Stimulated activated CD8-positive, alpha-beta memory T cell treated with anti-CD3 and anti-CD28 coated beads, Interleukin-4, amount 100 ng/mL, for 24 hours (primary cell): ENCODE measurements at places on chromosomes 4 and X.

DNA sequence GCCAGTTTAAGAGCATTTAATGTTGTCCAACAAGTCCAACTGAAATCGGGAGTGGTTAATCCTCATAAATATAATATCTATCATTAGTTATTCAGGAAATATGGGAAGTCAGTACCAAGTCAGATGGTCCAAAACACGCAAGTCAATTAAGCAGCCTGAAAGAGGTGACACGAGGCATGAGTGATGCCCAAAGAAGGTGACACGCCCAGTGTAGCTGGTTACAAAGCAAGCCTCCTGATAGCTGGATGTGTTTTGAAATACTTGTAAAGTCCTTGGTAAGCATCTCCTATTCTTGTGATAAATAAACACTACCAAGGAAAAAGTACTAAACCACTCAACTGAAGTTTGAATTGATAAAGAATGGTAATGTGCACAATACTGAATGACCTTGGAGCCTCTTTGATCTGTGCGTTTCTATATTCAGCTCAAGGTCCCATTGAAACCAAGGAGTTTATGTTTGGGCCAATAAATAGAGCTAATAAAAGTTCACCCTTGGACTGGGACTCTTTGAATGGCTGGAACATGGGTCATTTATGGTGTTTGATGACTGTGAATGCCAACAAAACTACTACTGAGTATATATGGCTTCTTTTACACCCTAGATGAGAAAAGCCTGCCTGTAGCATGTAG, 93.2 kb upstream of the KLF3 start:
- no peak for DNase-seq

DNA sequence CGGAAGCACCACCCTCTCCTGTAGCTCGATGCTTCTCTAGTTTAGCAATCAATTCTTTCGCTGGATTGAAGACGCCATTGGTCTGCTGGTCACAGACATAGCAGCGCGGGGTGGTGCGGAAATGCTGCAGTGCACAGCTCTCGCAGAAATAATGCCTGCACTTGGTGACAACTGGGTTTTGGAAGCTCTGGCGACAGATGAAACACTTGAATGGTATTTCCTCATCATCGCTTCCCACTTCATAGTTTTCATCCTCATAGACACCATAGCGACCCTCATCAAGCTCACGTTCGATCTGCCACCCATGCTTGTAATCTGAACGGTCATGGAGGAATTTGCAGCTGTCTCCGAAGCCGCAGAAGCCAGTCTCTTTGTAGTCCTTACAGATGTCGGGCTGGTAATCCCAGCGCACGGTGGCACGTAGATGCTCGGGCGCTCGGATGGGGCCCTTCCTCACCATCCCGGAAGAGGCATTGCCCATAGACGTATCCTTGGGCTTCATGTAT, 854 bp downstream of the RNF113A start:
- DNase-seq = no peak

- no peak for DNase-seq
Measured at GRCh38 chrX:151478058-151478457, 81.1 kb downstream of the VMA21 start.

DNA sequence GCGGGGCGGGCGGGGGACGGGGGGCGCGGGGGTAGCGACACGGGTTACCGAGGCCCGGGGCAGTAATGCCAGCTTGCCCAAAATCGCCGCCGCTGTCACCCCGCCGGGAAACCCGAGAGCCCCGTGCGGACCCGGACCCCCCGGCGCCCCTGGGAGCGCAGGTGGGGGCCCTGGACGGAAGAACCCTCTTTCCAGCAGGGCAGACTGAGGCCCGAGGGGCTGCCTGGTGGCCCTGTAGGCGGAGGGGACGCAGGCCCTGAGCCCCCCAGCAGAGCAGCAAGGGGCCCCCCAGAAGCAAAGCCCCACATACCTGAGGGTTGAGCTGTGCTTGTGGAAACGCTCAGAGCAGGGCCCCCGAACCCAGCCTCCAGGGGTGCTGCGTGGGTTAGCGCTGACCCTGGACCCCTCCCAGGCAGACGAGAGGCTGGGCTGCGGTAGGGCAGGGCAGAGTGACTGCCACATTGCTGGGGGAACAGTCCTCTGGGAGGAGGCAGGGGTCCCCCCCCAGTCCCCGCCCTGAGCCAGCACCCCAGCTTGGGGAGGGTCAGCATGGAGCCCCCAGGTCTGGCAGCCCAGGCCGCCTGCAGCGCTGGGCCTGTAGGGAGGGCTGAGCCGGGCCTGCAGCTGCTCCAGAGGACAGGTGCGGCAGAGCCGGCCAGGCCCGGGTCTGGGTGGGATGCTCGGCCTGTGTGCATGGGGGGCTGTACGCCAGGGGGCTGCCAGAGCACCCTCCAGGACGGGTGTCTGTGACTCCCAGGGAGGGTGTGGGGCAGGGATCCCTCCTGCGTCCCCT, 646 bp downstream of the DOK7 start:
- no peak for DNase-seq

- DNase-seq = no peak
Measured at GRCh38 chr4:2459589-2460349, 9.1 kb upstream of the RNF4 start.

DNA sequence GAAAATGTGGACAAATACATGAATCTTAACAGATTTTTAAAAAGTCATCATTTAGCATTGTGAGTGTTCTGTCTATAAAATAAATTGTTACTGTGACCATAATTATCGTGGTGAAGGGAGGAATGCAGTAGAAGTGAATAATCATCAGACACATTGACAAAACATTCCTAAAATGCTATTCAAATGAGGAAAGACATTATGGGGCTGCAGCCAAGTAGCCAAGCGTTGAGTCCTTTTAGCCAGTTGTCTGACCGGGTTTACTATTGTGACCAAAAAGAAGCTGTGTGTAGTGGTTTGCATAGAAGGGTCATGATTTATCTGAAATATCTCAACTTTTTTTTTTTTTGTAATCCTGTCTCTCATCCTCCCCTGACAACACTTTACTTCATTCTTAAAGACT, 19.5 kb downstream of the WWC2 start:
- no peak for DNase-seq

DNA sequence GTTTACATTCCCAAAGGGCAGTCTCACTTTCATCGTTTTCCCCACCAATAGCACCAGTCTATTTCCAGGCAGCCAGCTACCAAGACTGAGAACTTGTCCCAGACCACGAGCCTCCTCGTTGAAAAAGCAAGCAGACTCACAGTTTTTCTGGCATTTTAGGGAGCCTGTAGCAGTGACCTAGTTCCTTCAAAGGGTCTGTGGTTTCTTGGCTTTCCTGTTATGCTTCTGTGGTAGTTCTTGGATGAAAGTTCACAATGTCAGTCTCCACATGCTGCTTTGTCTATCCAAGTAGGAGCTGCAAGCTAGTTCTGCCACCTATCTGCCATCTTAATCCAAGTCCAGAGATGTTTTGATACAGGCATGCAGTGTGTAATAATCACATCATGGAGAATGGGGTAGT, 151.6 kb upstream of the ZC4H2 start:
- DNase-seq = no peak

- DNase-seq = no peak
Measured at GRCh38 chr4:6500481-6501140, 28.2 kb upstream of the PPP2R2C start.

GRCh38 chr4:15020502-15021286, 18.4 kb downstream of the CPEB2 start:
- no peak for DNase-seq

DNA sequence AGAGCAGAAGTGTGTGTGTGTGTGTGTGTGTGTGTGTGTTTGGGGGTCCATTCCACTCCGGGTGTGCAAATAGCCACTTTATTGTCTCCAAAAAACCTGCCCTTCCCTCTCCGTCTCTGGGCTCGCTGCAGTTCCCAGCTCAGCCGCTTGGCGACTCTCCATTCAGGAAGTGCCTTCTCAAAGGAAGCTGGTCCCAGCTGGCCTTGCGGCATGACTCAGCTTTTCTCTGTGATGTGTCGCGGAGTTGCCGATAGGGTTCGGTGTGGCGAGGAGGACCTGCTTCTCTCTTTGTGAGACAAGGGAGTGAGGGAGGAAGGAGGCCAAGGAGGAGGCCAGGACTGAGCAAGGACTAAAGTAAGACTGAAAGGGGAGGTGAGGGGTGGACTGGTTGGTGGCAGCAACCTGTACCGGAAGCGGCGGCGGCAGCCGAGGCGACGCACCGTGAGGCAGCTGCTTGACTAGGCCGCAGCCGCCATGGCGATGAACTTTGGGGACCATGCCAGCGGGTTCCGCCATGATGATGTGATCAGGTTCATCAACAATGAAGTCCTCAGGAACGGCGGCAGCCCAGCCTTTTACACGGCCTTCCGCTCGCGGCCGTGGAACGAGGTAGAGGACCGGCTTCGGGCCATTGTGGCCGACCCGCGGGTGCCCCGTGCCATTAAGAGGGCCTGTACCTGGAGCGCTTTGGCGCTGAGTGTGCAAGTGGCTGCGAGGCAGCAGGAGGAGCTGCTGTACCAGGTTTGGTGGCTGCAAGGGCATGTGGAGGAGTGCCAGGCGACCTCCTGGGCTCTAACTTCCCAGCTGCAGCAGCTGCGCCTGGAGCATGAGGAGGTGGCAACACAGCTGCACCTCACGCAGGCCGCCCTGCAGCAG, at the start of gene TEX13C:
Gene TEX13C, plus strand, starts transcription at position 226 of the 876 bp plus-strand sequence. Its CDS starts 249 bp downstream, at position 475.
- DNase-seq = no peak

GRCh38 chrX:107102980-107103379, 15.6 kb downstream of the RBM41 start:
- DNase-seq = no peak

DNA sequence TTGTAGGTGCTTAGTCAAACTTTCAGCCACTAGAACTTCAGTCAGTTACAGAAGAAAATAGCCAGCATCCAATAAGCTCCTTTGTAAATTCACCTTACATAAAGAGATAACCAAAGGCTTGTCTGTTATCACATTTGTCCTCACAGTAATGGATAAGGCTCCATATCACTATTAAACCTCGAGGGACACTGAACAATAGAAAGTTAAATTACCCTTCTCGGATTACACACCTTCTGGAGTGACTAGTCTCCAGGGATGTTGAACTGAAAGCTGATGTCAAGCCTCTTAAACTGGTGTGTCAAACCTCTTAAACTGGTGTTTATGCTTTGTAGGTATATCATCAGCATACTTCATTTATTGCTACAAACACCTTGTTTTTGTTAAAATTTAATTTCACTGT, 639.0 kb downstream of the CENPC start:
- no peak for DNase-seq

DNA sequence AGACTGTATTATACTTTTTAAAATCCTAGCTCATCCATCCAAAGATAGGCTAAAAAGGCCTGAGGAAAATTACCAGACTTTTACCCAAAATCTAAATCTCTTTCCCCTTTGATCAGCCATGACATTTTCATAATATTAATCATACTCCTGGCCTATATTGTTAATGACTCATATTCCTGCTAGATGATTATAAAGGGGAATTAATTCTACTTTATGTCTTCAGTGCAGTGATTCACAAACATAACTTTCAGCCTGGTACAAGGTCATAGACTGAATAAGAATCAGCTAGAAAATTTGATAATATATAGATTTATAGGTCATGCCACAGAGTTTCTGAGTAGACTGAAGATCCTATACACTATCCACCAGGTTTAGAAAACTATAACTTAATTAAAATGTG, 1905.4 kb downstream of the C4orf33 start:
- DNase-seq = no peak

DNA sequence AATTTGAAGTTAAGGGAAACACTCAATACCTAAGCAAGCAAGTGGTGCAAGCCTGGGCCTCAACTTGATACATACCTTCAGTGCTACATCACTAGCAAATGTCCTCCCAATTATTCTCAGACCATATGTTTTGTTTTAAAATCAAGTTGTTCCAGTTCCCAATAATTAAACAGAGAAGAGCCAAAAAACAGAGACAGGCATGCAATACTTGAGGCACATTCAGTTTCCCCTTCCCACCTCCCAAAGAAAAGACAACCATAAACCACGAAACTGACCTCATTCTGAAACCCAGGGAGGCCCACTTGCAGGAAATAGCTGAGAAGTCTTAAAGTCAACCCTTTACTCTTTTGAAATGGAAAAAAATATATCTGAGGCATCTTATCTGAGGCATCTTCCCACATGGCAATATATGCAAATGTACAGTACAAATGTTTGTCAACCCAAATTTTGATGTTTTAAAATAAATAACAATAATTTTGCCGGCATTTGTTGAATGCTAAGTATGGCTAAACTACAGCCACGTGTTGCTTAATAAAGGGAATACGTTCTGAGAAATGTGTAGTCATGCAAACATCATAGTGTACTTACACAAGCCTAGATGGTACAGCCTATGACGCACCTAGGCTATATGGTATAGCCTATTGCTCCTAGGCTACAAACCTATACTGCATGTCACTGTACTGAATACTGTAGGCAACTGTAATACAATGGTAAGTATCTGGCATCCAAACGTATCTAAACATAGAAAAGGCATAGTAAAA, 147.5 kb downstream of the TSPAN5 start:
- DNase-seq = no peak

DNA sequence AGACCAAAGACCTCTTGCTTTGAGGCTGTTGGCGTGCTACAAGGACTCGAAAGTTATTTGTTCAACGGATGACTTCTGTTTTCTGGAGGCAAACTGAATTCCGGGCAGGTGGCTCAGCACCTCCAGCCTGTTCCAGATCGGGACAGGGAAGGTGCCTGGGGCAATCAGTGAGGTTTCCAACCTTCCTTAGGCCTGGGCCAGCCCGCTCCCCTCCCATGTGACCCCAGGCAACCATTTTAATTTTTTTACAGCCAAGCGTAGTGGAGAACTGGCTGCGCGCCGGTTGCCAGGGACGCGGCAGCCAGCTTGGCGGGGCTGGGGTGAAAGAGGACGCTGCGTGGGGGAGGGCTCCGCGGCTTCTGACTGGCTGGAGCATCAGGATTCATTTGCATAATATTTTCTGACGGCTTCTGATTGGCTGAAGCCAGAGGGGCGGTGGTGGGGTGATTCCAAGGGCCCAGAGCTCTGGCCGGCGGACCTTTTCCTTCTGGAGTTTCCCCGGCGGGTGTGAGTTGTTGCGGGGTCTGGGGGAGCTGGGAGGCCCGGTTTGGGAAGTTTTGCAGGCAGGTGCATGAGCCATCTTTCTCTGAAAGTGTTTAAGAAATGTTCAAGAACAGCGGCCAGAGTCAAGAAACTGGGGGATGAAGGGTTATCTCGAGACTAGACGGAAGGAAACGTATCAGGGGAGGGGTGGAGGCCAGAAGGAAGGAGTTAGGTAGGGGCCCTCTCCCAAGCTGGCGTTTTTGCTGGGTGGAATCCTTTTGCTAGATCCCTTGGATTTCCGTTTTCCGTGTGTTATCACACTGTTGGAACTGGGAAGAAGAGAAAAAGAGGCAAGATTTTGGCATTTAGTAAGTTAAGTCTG, at the start of gene MID1IP1:
Gene MID1IP1, plus strand, starts transcription at position 479 of the 865 bp plus-strand sequence. CDS start 3,488 bp downstream, outside the sequence.
- DNase-seq = no peak

- no peak for DNase-seq
Measured at GRCh38 chr4:154422152-154422551, 69.4 kb downstream of the DCHS2 start.

- DNase-seq = no peak
Measured at GRCh38 chr4:172865103-172865502, 303.5 kb upstream of the GALNT7 start.

DNA sequence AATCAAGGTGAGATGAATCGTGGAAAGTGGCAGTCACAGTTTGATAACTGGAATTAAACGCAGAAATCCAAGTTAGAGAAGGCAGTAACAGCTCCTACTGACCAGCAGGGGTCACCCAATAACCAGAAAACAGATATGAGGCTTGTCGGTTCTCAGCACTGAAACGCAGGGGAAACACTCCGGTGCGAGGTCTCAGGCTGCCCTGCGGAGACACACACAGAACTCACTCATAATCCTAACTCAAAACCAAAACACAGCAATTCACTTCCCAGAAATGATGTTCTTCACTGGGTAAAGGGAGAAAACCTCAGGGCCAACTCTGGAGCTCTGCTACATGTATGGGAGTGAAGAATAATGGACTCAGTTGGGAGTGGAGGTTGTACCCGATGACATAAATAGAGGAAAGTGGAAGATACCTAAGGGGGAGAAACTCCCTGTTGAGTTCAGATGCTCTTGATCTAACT, 384.4 kb downstream of the RAPGEF2 start:
- no peak for DNase-seq
